Myocyte (in vitro differentiated cells): ENCODE measurements at places on chromosomes 4 and X. TPM values are rescaled to one million over a fixed set of nuclear protein-coding genes. Genes with fewer than 3 reads are reported as not detected.

Gene RGN
- total RNA-seq, result not detected in 2 replicates

Gene FRAS1
- 18.3 and 21.0 TPM in 2 replicates for total RNA-seq

Gene ARX
- 0.10 and 3.4 TPM in 2 replicates for total RNA-seq

GRCh38 chr4:4667622-4668081, 125.8 kb upstream of the STX18 start:
- DNase-seq, result no peak

- DNase-seq, result no peak
These were observed 48.1 kb downstream of the UGT2A2 start for GRCh38 chr4:69591364-69591763.
